ENCODE measurements at places on chromosomes 13 and 19.
A peak's percentile ranks its signal among the peaks of the same experiment; 100 is the strongest.

- DNase-seq = no peak
Measured at GRCh38 chr13:99093997-99094396, 106.7 kb upstream of the UBAC2 start.

DNA sequence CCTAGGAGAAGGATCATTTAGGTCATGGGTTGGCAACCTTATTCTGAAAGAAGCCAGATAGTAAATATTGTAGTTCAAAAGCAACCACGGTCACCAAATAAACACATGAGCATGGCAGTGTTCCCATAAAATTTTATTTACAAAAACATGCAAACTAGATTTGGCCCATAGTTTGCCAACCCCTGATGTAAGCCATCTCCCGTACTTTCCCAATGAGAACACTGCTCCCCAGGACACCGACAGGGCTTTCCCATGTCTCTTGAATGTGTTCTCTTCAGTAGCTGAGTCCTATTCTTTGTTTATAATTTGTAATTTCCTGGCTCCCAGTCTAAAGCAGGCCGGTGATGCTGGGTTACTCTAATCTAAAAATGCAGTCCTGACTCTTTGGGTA is 239.6 kb downstream of the LHFPL6 start:
- DNase-seq = no peak

GRCh38 chr13:75414036-75414827 is 67.7 kb downstream of the TBC1D4 start:
- no peak for DNase-seq

GRCh38 chr13:51032831-51033230 is 78.2 kb downstream of the C13orf42 start:
- no peak for DNase-seq

- no peak for DNase-seq
Measured at GRCh38 chr13:114136576-114136975, 4.2 kb upstream of the RASA3 start.

- no peak for DNase-seq
Measured at GRCh38 chr13:51781246-51782022, 22.5 kb downstream of the DHRS12 start.

DNA sequence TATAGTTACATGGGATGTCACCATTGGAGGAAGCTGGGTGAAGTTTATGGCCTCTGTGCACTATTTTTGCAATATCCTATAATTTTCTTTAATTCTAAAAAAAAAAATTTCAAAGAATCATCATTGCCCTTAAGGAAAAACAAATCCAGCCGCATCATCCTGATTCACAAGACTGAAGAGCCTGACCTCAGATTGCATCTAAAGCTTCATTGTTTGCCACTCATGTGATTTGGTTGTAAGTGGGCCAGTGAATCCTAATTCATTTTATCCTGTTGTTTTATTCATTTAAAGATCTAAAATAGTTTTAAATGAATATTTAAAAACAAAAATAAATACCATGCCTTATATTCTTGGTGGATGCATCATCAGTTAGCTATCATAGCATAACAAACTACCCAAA is 504.5 kb downstream of the TBC1D4 start:
- DNase-seq = no peak

- peak; percentile 78 for DNase-seq
Measured at GRCh38 chr19:58009666-58010301, 7.2 kb upstream of the ZNF606 start.

DNA sequence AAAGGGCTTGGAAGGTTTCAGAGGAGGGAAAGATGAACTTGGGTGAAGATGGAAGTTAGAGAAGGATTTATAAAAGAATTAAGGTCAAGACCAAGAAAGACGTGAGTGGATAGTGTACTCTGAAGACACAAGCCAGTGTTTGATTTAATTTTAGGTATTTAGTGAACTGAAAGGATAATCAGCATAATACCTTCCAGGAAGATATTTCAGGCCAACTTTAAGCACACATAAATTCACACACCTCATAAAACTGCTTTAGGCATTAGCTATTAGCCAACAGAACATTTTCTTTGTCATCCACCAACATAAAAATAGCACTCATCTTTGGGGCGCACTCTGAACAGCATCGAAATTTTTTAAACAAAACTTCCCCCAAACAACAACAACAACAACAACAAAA is 71.7 kb upstream of the CSNK1A1L start:
- no peak for DNase-seq

DNA sequence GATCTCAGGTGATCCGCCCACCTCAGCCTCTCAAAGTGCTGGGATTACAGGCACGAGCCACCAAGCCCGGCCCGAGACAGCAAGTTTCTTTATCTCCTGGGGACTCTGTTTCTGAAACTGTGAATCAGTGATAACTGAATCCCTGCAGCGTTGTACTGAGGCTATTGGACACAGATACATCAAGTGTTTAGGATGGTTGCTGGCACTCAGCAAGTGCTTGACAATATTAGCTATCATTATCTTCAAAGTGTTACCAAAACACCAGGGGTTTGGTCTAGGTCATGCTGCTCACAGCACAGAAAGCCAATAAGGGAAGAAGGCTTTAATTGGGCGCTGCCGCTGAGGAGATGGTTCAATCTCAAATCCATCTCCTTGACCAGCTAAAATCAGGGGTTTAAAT is 20.5 kb upstream of the PNMA8C start:
- no peak for DNase-seq

- DNase-seq = no peak
Measured at GRCh38 chr13:38538422-38538821, 148.5 kb upstream of the FREM2 start.
